HCT116 (cell line): ENCODE measurements at places on chromosomes 7 and 10. TPM values are rescaled to one million over a fixed set of nuclear protein-coding genes. Genes with fewer than 3 reads are reported as not detected.

The MRPS16 gene
- 122 TPM for total RNA-seq

DNA sequence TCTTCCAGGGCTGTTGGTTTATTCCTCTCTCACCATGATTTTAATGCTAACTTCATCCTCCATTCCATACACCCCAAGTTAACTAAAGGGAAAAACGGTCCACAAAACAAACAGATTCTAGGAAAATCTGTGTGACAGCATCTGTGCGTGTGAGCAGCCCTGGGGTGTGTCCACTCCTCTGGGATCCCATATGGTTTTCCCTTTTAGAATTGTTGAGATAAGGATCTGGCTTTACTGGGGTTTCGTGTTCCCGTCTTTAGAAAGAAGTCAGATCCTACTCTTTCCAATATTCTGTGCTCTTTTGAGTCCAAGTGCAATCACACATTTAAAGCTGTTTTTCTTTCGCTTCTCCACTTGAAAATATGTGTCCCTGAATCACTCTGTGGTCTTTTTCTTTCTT is 257.1 kb downstream of the KLF6 start:
- DNase-seq = no peak
- no peaks in the 10 kb centered on the region for H3K27me3 ChIP-seq
- no peaks in the 10 kb centered on the region for H3K36me3 ChIP-seq
- no peak overlapping the region for H3K4me3 ChIP-seq
- H3K4me1 ChIP-seq = peaks cover 40% of the 10 kb centered on the region

- no peak overlapping the region for H3K4me3 ChIP-seq
- no peaks in the 10 kb centered on the region for H3K36me3 ChIP-seq
- no peaks in the 10 kb centered on the region for H3K4me1 ChIP-seq
- H3K27ac ChIP-seq = no peak overlapping the region
These were observed 64.6 kb upstream of the RNF148 start for GRCh38 chr7:122767339-122767738.

- no peaks in the 10 kb centered on the region for H3K27me3 ChIP-seq
- no peaks in the 10 kb centered on the region for H3K4me1 ChIP-seq
- no peak overlapping the region for H3K4me3 ChIP-seq
- no peaks in the 10 kb centered on the region for H3K36me3 ChIP-seq
- H3K27ac ChIP-seq = no peak overlapping the region
These were observed 71.4 kb downstream of the SGMS1 start for GRCh38 chr10:50552308-50552707.

The PLAC9 gene
- total RNA-seq = not detected

The NEUROG3 gene
- total RNA-seq = not detected

- H3K27me3 ChIP-seq = no peaks in the 10 kb centered on the region
- DNase-seq = no peak
- H3K4me3 ChIP-seq = no peak overlapping the region
- H3K4me1 ChIP-seq = no peaks in the 10 kb centered on the region
These were observed 135.1 kb downstream of the LYZL1 start for GRCh38 chr10:29424017-29424416.

The CUBN gene
- 1.2 TPM for total RNA-seq

DNA sequence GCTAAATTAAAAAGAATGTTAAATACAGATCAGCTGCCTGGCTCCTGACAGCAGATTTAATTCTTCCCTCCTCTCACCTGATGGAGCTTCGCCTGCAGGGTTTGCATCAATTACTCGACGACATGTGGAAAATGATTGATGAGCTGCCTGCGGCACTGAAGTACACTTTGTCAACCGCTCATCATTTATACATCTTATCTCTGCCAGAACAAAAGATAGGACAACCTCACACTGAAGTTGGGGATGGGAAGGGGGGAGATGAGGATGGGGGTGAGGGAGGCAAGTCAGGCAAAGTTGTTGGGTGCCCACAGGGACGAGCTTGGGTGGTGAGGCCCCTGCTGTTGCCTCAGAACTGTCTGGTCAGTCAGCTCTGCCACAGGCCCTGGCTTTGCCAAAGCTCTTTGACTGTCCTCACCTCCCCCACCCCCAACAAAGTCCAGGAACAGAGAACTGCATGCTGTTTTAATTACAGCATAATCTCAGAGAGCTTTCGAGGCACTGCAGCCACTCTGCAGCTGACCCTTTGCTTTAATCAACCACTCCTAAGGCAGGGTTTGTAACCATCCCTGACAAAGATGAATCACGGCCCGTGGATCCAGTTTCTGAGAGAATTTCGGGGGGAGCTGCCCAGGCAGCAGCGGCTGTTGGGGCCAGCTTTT is 702.3 kb downstream of the LRMDA start:
- H3K36me3 ChIP-seq = no peaks in the 10 kb centered on the region
- H3K4me3 ChIP-seq = no peak overlapping the region
- H3K4me1 ChIP-seq = no peaks in the 10 kb centered on the region
- H3K27me3 ChIP-seq = peaks cover 13% of the 10 kb centered on the region
- no peak overlapping the region for H3K27ac ChIP-seq

- H3K4me1 ChIP-seq = no peaks in the 10 kb centered on the region
- H3K27ac ChIP-seq = no peak overlapping the region
- no peaks in the 10 kb centered on the region for H3K36me3 ChIP-seq
- no peak for DNase-seq
These were observed 11.2 kb upstream of the SEM1 start for GRCh38 chr7:96720843-96721242.

The PPP1R17 gene
- total RNA-seq = not detected

- no peaks in the 10 kb centered on the region for H3K36me3 ChIP-seq
- no peak for DNase-seq
- no peak overlapping the region for H3K27ac ChIP-seq
- no peak overlapping the region for H3K4me3 ChIP-seq
- H3K4me1 ChIP-seq = no peaks in the 10 kb centered on the region
These were observed 563.7 kb downstream of the GRM8 start for GRCh38 chr7:126689037-126689436.

- no peaks in the 10 kb centered on the region for H3K36me3 ChIP-seq
- H3K27me3 ChIP-seq = no peaks in the 10 kb centered on the region
- no peak for DNase-seq
- no peak overlapping the region for H3K4me3 ChIP-seq
These were observed 32.9 kb downstream of the TMEM168 start for GRCh38 chr7:112757337-112757736.

GRCh38 chr7:32415936-32416335 is 74.2 kb downstream of the LSM5 start:
- no peak overlapping the region for H3K27ac ChIP-seq
- peaks cover 44% of the 10 kb centered on the region for H3K27me3 ChIP-seq
- no peak for DNase-seq
- H3K4me3 ChIP-seq = no peak overlapping the region

- peak overlapping the region; percentile 72; the same call in 1 of the 2 replicates for H3K27ac ChIP-seq
- no peak for DNase-seq
- no peaks in the 10 kb centered on the region for H3K27me3 ChIP-seq
- H3K4me1 ChIP-seq = peaks cover 20% of the 10 kb centered on the region
- H3K4me3 ChIP-seq = no peak overlapping the region
- H3K36me3 ChIP-seq = peaks cover under 1% of the 10 kb centered on the region; the same call in 1 of the 2 replicates
These were observed 105.5 kb downstream of the CUX1 start for GRCh38 chr7:101922631-101923601.

GRCh38 chr10:42753126-42753506 is 29.5 kb upstream of the BMS1 start:
- peak overlapping the region; percentile 63; the same call in 1 of the 2 replicates for H3K27ac ChIP-seq
- DNase-seq = peak; percentile 72
- peak overlapping the region; percentile 59 for H3K4me3 ChIP-seq
- H3K4me1 ChIP-seq = peaks cover 29% of the 10 kb centered on the region
- no peaks in the 10 kb centered on the region for H3K36me3 ChIP-seq
- H3K27me3 ChIP-seq = no peaks in the 10 kb centered on the region

- H3K27me3 ChIP-seq = no peaks in the 10 kb centered on the region
- H3K4me1 ChIP-seq = no peaks in the 10 kb centered on the region
These were observed 608.9 kb downstream of the PTPRN2 start for GRCh38 chr7:157978766-157979165.

DNA sequence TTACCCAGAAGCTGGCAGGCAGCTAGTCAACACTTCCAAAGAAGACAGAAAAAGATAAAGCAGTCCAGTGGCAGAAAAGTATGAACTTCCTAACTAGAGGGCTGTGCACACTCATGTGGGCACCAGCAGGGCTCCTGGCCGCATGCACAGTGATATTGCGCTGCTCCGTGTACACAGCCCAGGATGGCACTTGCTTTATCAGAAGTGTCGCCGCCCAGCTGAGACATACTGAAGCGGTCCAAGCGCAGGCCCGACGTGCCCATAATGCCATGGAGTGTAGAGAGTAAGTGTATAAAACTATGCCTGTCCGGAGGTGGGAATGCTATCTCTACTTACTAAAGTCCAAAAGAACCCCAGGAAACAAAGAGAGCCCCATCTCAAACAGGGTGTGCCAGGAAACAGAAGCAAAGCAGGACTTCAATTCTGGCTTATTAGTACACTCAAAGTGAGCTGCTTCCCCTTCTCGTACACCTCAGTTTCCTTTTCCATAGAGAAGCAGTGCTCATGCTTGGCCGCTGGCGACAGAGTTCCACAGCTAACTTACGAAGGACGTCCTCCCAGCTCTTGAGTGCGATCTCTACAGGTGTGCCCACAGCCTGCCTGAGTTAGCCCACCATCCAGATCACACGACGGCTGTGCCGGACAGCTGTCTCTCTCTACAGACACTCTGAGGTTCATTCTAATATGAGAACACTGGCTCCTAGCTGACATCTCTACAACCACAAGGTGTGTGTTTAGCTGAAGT is 234.3 kb downstream of the COBL start:
- H3K27ac ChIP-seq = no peak overlapping the region
- H3K4me1 ChIP-seq = no peaks in the 10 kb centered on the region
- no peak for DNase-seq
- no peaks in the 10 kb centered on the region for H3K27me3 ChIP-seq
- no peak overlapping the region for H3K4me3 ChIP-seq
